ENCODE measurements at places on chromosomes 6 and 20.

DNA sequence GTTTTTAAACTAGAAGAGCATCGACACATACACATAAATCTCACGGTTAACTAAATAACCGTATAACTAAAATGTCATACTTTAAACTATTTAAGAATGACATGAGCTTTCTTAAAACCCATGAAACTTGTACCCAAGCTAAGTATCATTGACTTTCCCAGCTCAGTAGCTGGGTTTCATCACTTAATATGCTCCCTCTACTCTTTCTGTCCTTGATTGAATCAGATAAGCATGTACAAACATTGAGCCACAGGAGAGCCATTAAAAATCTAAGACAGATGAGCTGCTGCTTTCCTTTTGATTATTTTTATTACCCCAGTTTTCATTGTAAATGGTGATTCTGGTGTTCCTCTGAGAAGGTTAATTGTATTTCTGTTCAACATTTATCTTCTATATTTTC lies 115.8 kb downstream of the FOXO3 start:
- no peak for DNase-seq

DNA sequence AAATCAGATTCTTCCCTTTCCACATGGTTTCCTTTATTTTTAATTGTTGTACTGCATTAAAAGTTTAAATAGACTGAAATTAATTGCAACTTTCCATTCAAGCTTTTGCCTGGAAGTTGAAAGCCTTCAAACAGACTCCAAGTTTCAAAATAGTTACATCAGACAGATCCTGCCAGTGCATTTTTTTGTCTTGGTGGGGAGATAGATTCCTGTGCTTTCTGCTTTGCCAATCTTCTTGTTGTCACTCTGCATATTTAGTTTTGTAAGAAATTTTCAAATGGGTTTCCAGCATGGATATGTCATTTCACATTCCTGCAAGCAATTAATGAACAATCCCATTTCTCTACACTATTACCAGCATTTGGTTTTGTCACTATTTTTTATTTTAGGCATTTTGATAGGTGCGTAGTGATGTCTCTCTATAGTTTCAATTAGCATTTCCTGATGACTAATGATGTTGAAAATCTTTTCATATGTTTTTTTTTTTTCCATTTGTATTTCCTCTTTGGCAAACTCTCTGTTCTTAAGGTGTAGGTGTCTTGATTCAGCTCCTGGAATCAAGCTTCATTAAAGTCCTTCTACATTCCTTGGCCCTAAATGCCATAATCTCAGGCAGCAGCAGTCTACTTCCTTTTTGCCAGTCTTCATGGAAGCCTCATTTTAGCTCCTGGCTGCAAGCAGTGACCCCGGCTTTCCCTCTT lies 40.5 kb downstream of the SCP2D1 start:
- DNase-seq = no peak

DNA sequence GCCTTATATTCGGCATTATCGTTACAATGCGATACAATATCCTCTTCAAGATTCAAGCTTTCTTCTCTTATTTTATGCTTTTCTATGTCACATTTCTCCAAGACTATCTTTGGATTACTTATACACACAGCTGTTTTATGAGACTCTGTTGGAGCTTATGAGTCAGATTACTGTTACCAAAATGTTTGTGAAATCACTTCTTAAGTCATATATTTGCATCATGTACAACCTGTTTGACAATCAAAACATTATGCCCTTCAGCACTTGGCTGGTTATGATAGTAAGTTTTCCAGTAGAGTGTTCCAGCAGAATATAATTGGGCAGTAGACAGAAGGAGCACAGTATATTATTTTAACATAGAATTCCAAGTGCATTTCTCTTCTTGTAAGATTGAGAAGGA lies 35.2 kb downstream of the BMP6 start:
- no peak for DNase-seq

DNA sequence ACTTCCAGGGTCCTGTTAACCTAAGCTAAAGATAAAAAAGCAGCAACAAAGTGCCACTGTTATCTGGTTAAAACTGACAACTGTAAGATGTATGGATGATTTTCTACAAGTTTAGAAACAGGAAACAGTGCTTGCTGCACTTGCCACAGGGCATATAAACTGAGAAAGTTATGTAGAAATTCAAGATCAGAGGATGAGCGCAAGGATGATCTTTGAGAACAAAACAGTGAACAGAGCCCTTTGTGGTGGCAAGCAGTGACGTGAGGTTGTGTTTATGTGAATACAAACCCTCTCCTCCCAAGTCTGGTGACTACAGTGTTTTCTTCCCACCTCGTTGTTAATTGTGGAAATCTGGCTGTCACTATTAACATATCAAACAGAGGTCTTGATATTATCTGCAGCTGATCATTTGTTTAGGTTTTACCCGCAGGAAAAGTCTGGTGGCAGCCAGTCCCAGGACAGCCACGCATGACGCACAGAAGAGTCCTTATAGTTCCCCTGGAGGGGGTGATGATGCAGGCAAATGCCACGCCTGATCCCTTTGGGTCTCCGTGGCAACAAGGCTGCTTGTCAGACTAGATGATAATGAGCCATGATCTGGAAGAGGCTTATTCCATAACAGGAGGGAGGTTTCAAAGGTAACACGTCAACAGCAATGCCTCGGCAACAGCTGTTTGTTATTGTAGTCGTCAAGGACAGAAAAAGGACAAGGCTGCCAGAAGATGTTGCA lies 43.1 kb upstream of the TNFAIP3 start:
- DNase-seq = peak; percentile 51

DNA sequence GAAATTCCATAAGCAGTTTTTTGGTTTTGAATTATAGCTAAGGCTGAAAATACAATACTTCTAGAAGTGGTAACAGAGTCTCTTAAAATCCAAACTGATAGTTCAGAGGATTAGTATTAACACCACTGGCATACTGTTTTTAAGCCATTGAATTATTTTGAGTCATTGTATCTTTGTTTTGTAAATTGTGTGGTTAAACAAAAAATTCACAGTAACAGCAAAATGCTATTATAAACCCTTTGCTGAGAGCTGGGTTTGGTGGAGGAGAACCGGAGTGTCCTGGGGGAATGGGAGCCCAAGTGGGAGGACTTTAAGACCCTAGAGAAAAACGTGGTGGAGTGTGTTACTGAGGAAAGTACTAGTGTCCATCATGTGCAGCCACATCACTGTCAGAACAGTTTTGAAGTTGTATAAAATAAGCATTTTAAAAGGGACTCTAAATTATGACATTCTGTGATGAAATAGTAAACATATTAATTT lies 125.1 kb downstream of the LRRC1 start:
- no peak for DNase-seq

- no peak for DNase-seq
Observed at GRCh38 chr6:113397236-113397635, 459.9 kb upstream of the MARCKS start.

DNA sequence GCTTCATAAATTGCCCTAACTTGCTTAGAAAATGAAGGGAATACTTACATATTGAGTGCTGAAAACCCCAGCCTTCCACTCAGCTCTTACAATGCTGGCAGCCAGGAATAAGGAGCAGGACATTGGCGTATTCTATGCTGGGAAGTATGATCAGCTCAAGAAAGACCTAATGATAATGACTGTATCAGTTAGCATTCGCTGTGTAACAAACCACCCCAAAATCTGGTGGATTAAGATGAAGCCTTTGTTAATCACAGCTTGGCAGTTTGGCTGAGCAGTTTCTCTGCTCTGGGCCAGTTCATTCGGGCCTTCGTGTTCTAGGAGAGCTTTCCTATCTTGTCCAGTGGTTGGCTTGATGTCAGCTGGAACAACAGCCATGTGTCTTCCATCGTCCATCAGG lies 33.4 kb upstream of the TUBB2A start:
- DNase-seq = no peak

DNA sequence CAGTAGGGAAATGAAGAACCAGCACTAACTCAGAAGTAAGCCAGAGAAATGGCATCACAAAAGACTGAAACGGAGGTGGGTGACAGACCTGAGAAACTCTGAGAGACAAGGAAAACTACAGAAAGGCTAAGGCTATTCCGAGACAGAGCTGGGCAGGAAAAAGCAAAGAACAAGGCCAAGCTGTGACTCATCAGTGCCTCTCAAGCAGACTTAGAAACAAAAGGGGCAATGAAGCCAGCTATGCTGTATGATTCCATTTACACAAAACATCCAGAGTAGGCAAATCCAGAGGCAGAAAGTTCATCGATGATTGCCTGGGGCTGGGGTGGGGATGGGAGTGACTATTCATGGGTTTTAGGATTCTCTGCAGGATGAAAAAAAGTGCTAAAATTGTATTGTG lies 50.0 kb downstream of the SLC23A2 start:
- DNase-seq = no peak

GRCh38 chr20:54345301-54345724 lies 130.1 kb upstream of the DOK5 start:
- DNase-seq = no peak

DNA sequence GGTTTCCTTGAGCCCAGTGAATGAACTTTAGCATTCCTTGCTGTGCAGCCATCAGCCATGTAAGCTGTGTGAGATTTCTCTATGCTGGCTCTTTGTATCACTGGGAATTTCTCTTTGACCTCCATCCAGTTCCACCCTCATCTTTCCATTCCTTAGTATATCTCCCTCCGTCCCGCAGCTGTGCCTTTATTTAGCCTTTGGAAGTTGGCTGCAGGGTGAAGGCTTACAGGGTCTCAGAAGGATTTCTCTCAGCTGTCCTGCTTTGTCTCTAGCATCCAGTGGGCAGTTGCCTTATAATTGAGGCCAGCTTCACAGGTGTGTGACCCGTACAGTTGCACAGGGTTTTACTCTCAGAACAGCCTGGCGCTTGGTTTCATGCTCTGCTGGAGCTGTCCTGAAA lies 144.3 kb downstream of the PXDC1 start:
- no peak for DNase-seq

DNA sequence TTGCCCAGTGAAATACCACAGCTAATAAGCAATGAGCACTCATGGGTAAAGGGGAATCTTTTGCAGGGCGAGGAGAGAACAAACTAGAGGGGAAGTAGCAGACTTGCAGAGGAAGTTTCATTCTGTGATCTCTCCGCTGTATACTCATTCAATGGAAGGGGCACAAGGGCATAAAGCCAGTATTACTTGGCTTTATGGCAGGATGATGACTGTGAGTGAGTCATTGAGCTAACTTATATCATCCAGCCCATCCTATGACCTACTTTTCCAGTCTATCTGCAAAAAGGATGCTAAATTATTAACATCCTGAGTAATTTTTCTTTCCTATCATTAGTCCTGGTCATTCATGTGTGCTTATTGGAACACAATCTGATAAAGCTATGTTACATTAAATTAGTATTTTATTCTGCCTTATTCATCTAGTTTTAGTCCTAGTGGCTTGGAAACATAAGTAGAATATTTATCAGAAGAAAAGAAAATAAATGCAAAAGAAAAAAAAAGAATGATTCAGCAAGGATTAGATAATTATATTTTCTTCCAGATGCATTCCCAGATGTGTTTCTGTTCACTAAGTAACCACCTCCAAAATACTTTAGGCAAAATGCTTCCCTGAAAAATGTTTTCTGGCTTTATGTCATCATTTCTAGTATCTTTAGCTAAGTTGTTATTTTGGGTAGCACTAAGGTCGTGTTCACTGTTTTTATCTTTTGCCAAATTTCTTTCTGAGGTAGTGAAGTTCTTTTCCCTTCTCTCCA lies 471.7 kb downstream of the CDKAL1 start:
- DNase-seq = no peak

DNA sequence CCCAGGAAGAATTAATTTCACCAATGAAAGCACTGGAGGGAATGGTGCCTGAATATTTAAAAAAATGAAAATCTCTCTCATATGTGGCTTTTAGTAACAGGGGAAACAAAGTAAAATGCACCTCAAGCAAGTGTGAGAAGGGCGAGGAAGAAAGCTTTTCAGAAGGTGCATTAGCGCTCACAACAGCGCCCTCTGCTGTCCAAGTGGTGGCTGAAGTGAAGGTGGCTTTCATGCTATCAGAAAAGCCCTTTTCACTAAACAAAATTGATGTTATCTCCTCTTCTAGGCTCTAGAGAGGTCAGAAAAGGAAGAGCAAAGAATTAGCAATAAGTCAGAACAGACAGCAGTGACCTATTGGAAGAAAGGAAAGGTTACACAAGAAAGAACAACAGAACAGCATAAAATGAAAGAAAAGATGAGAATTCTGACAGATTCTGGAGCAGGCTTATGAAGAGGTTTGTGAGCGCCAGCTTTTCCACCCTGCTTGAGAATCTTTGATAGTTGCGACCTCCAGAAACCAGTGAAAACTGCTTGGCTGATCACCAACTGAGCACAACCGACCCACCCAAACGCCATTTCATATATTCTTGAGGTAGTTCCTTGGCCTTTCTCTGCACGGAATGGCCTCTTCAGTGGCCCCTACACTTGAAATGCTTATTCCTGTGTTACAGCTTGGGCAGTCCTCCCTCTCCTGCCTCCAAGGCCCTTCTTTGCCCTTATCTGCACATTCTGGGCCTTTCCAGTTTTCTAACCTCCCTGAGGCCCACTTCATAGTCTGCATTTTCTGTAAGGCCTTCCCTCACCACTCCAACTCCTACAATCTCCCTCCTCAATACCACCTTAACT lies 45.3 kb downstream of the SMLR1 start:
- peak; percentile 64 for DNase-seq

DNA sequence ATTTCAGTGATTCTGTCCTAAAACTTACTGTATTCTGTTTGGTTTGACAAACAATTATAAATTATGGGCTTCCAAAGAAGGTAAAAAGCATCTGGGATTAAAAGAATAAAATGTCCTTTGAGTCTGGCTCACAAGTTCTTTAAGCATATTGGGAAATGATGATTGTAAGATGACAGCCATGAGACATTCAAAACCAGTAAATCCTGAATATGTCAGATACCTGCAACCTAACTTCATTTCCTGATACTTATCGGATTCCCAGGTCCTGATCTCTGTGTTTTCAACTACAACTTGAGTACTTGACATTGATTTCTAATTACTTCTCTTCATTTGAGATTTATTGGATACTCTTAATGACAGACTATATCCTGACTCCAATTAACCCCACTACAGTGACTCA lies 446.6 kb downstream of the GRIK2 start:
- DNase-seq = no peak

GRCh38 chr6:156131221-156131903 lies 645.8 kb upstream of the ARID1B start:
- DNase-seq = no peak

DNA sequence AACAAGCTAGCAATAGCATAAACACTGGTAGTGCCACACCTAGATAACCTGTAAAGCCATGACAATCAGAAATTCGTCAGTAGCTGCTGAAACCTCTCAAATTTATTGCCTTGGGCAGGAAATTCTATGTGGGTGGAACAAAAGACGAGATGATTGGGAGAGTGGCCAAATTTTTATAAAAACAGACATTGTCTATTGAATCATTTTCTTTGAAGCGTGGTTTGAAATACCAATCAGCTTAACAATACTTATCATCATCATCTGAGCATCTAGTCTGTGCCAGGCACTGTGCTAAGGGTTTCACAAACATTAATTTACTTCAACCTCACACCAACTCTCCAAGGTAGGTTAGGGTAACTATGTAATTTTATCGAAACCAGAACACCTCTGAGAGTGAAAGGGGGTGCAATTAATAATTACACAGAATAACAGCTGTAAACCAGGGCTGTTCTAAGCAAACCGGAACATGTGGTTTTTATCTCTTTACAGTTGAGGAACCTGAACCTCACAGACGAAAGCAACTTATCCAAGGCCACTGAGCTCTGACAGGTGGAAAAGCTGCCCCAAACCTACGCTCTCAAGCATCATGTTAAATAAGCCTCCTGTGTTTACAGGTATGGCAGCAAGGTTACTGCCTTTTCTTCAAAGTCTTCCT lies 43.4 kb downstream of the NHSL1 start:
- no peak for DNase-seq

- no peak for DNase-seq
Observed at GRCh38 chr6:24909241-24910216, 26.2 kb downstream of the RIPOR2 start.

GRCh38 chr6:396126-396520 lies 4.6 kb downstream of the IRF4 start:
- no peak for DNase-seq

GRCh38 chr20:31759836-31760518 lies 20.9 kb downstream of the TPX2 start:
- DNase-seq = no peak

Measured in left hindlimb (tissue), 1 donor.